ENCODE measurements at places on chromosomes 7 and 10. TPM values are rescaled to one million over a fixed set of nuclear protein-coding genes. Genes with fewer than 3 reads are reported as not detected.

SLC29A3 gene
- 1.2 TPM for total RNA-seq

DNA sequence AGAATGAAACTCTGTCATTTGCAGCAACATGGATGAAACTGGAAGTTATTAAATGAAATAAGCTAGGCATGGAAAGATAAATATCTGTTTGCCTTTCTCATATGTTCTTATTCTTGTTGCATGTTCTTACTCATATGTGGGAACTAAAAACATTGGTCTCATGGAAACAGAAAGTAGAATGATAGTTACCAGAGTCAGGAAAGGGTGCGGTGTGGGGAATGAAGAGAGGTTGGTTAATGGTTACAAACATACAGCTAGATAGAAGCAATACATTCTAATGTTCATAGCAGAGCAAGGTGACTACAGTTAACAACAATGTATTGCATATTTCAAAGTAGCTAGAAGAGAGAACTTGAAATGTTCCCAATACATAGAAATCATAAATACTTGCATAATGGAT lies 105.1 kb downstream of the FAM107B start:
- no peak for DNase-seq

GRCh38 chr10:99860466-99860865 lies 78.0 kb downstream of the ABCC2 start:
- no peak for DNase-seq

- DNase-seq: no peak
These were observed 44.5 kb downstream of the INPP5A start for GRCh38 chr10:132582137-132582536.

DNA sequence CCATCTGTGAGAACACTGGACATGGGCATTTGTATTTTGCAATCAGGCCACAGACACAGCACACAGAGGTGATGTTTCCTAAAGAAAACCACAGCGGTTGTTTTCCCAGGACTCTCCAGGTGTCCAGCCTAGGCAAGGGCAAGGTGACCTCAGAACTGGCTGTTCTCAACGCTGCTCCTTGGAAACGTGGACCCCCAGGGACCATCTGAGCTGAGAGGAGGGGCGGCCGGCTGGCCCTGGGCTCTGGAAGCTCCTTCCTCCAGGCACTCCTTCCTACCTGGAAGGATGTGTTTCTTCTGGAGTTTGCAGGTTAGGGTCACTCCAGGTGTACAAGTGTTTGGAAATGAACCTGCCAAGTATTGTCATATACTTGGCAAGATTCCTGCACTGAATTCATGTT lies 103.1 kb downstream of the ADARB2 start:
- DNase-seq: no peak
